ENCODE measurements at places on chromosomes 2 and 18.

DNA sequence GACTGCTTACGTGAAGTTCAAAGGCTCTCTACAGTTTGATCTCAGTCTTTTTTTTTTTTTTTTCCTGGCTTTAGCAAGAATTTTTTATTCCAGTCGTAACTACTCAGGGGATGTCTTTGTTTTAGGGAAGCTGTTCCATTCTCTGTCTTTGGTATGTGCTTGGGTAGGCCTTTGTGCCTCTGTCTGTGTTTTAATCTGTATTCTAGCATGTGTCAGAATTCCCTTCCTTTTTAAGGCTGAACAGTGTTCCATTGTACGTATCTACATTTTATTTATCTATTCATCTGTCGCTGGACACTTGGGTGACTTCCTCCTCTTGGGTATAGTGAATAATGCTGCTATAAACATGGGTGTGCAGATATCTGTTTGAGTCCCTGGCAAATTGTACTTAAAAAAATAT lies 42.6 kb downstream of the MYO1B start:
- DNase-seq, result no peak

- DNase-seq, result no peak
Observed at GRCh38 chr2:32711219-32711618, 83.4 kb downstream of the TTC27 start.

- no peak for DNase-seq
Observed at GRCh38 chr2:219423652-219424377, 5.6 kb downstream of the DES start.

GRCh38 chr2:29024882-29025430 lies 43.9 kb downstream of the TOGARAM2 start:
- no peak for DNase-seq

- no peak for DNase-seq
Observed at GRCh38 chr18:78814766-78815165, 164.9 kb upstream of the SALL3 start.

- no peak for DNase-seq
Observed at GRCh38 chr18:55654986-55655385, 67.0 kb upstream of the TCF4 start.

DNA sequence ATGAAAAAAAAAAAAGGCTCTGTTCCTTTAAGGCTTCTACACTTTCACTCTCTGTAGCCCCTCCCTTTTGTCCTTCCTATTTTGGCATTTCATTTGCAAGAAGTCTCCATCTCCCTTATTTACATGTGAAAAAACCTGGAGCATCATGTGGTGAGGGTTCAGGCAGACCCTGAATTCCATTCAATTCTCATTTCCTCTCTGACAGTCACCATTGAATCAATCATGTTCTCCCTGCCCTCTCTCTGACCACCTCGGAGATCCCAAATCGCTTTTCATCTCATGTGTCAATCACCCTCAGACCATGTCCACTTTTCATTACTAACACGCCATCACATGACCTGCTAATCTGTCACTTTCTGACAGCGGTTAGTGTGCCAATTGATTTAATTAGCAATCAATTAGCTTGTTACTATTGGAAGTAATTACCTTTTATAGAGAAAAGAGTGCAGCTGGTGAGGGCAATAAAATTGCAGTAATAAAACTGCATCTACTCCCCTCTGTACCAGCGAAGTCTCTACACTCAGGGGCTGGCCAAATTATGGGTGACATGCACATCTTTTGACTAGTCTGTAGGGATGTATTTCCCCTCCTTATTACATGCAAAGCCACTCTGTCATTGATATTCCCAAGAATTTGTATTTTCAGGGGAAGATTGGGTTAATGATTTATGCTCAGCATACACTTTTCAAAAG lies 317.4 kb downstream of the EN1 start:
- DNase-seq, result no peak

- no peak for DNase-seq
Observed at GRCh38 chr2:25410370-25410769, 68.6 kb upstream of the DNMT3A start.

- no peak for DNase-seq
Observed at GRCh38 chr2:236673823-236674185, 104.2 kb downstream of the ACKR3 start.

GRCh38 chr18:76691800-76692199 lies 130.6 kb upstream of the ZNF236 start:
- no peak for DNase-seq

- DNase-seq, result no peak
Observed at GRCh38 chr2:171924170-171924942, 2.1 kb downstream of the HAT1 start.

DNA sequence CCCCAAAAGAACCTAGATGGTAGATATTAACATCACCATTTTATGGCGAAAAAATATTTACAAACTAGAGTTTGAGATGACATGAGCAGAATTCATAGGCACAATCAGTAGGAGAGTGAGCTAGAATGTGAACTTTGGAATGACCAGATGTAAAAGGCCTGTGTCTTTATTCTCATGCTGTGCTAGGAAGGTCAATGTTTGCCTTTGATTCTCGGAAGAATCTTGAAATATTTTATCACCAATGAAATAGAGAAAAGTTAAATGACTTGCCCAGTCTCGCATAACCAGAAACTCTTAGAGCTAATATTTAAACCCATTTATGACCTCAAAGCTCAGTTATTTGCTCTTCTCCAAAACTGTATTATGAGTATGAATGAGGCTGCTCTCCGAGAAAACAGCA lies 9.2 kb upstream of the REG3G start:
- no peak for DNase-seq

DNA sequence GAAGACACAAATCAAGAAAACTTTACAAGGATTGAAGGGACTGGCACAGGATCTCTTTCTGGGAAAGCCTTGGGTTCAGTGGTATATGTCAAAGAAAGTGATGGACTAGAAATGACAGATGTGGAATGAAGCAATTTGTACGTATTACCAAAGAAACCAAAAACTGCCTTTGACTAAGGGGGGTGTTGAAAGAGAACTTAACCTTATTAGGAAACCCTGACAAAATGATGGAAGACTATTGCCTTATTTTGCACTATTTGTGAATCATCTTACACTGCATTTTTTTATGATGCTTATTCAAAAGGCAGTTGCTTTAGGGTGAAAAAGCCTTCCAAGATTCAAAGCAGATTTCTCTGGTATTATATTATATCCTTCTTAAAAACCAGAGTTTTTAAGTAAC lies 4.0 kb downstream of the TSGA10 start:
- DNase-seq, result no peak

GRCh38 chr2:54122939-54123338 lies 7.5 kb downstream of the ACYP2 start:
- no peak for DNase-seq

GRCh38 chr18:79856119-79857007 lies 58.6 kb downstream of the KCNG2 start:
- no peak for DNase-seq

DNA sequence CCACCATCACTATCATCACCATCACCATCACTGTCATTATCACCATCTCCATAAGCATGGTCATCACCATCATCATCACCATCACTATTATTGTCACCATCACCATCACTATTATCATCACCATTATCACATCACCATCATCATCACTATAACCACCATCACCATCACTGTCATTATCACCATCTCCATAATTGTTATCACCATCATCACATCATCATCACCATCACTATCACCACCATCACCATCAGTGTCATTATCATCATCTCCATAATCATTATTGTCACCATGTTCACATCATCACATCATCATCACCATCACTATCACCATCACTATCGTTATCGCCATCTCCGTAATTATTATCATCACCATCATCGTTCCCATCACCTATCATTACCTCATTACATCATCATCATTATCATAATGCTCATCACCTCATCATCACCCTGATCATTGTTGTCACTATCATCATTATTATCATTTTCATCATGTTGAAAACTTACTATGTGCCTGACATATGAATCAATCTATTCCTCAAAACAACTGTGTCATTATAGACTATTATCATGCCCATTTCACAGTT lies 280.3 kb upstream of the HS6ST1 start:
- no peak for DNase-seq

DNA sequence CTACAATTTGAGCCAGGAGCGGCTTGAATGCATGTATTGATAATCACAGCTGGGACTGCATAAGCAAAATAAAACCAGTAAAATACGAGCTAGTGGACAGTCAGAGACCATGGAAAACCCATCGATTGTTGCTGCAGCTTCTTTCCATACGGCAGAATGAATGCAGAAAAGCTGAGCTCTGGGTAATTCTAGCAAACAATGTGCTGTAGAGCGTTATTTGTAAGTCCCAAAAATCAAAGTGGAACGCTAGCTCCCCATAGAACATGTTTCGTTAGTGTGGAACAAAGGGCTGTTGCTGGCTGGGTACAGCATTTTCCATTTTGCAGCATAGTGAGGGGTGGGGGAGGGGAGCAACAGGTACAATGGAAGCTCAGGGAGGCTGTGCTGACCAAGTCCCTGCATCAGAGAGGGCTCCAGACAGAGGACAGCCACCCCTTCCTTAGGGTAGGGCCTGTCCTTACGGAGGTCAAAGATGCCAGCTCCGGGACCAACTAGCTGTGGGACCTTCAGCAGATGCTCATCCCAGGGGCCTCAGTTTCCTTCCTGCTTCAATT lies 74.1 kb downstream of the BOD1L2 start:
- DNase-seq, result no peak

DNA sequence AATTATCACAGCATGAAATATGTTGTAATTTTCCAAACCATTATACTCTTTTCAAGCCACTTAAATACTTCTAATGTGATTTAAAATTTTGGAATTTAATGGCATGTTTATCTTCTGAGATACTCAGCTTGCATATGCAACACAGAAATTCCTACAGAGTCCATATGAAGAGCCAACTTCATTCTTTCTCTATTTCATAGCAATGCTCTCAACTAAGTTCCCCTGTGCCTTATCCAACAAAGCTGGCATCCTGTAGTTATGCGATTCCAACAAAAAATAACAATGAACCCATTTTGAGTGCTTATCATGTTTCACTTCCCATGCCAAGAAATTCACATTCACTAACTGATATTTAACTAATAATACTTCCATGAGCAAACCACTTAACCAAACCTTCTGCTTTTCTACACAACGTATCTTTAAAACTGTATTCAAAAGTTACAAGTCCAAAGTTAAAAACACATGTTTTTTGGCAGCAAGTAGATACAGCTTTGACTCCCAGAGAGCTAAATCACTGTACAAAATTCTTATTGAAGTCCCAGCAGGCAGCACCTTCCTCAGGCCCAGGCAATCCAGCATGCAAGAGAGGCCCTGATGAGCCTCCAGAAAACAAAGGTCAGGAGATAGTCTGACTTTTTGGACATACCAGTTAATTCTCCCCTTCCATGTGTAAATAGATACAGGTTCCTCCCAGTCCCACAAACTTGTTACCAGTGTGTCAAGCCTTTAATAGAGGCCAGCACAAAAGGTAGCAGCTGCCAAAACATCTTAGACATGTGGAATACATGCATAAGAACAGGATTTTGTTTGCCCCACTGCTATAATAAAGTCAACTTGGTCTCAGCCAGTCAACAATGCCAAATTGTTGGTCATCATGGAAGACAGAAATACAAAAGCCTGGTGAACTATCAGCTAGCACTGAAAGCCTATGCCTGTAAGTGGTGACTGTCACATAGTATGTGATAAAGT lies 113.1 kb upstream of the WDR75 start:
- DNase-seq, result no peak

Data from stimulated activated CD8-positive, alpha-beta memory T cell treated with anti-CD3 and anti-CD28 coated beads, Interleukin-4, amount 100 ng/mL, for 4 hours (primary cell).